ENCODE measurements at places on chromosomes 6 and 20.

DNA sequence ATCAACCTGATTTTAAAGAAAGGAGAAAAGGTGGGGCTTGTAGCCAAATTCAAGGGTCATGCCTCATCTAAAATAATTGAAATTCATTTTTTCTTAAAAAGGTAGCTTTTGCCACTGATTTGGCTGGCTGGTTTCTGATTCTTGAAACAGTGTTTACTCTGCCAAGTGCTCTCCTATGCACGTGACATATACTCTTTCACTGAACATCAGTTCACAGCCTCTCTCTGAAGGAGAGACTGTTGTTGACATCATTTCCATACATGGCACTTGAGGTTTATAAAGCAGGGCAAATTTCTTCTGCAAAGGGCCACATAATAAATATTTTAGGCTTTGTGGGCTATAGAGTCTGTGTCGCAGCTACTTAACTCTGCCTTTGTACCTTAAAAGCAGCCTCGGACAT lies 40.4 kb upstream of the DOK5 start:
- no peak for DNase-seq

DNA sequence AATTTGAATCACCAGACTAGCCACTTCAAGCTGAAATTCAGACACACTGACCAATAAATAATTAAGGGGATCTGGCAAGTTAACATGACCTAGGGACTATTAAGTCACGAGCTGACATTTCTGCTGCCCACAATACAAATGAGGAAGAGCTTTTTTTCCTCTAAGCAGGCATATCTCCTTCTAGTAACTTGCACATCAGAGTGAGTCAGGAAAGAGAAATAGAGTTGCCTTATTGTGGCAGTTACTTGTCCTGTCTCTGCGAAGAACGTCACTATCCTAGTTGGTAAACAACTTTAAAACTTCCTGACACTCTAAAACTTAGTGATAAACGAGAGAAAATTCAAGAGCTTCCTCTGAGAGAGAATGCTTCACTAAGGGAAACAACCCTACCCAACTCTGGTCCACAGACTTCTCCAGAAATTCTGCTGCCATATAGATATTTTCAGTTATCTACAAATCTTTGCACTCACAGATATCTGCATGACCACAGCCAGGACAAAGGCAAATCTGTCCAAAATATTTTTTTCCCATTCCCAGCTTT lies 4.2 kb downstream of the PLA2G7 start:
- DNase-seq: no peak

DNA sequence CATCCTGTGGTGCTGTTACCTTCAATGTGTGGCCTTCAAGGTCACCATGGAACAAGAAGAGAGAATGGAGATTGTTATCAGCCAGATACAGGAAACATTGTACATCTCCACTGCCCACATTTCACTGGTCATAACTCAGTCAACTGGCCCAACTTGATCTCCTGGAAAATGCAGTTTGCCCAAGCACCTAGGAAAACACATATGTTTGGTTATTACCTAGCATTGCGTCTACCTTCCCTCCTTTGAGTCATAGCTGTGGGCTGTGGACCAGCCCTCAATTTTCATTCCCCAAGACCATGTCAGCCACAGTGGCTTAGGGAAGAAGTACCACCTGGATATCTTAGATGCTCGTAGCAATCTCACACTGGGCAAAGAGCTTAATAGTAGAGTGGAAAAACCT lies 513.4 kb downstream of the KIF16B start:
- no peak for DNase-seq

DNA sequence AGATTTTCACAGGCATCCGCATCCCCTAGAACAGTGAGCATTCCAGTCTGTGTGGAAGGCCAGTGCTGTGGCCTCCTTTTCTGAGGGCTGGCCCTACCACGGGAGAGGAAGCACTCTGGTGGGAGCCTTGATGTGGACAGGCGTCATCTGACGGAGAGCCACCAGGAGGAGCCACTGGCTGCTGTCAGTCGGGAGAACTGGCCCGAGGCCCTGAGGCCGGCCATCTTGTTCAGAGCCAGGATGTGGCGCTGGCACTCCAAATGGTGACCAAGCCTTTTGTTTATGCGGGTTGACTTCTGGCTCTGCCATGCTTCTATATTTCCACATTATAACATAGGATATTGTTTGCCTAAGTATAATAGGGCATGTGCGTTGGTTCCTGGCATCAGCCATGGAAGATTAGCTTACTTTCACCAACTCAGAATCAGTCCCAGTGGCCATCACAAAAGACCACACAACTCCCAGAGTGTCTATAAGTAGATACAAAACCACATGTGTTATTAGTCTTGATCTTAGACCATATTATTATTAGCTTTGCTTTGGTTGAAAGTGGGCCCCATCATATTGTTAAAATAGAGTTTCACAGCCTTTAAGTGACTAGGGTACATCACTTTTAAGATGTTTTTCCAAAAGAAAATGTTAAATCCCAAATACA lies 273.9 kb upstream of the TAB2 start:
- no peak for DNase-seq

GRCh38 chr6:25882051-25882496 lies 8.0 kb upstream of the SLC17A3 start:
- peak; percentile 4 for DNase-seq

- no peak for DNase-seq
Observed at GRCh38 chr6:7821426-7821825, 89.2 kb downstream of the TXNDC5 start.

DNA sequence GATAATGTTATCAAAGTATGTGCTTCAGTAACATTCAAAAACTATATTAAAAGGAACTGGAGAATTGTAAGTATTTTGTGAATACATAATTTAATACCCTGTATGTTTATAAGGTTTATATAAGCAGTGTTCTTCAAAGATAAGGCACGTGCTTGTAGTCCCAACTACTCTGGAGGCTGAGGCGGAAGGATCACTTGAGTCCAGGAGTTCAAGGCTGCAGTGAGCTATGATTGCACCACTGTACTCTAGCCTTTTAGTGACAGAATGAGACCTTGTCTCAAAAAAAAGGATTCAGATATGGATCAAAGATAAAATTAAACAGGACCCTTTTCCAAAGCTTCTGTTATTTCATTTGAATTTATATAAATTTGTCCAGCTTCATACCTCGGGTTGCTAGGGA lies 17.2 kb downstream of the CSE1L start:
- no peak for DNase-seq

DNA sequence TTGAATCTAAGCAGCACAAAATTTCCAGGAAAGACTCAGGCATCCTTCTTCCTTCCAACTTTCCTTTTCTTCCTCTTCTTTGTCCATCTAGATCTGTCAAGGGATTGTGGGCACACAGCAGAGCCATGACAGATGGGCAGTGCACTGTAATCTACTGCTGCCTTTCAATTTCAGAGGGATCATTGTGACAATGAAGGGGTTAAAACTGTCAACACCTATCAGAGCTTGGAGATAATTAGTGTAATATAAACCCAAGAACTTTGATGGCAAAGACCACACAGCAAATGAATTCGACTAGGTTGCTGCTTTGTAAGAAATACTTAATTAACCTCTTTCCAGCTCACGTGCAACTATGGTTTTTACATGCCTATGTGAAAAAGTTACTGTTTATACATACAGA lies 55.0 kb downstream of the SAMD5 start:
- no peak for DNase-seq

DNA sequence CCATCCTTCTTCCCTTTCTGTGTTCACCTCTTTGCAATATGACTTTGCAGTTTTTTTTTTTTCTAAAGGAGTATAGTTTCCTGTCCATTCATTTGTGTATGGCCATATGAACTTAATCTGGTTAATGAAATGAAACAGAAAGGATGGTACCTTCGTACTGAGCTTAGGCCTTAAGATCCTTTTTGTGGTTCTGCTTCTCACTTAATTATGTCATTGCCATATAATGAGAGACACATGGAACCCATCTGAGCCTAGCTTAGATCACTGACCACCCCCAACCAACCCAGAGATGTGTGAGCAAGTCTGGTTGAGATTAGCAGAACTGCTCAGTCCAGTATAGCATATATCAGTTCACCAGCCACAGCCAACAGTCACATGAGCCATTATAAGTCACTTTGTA lies 1179.6 kb downstream of the HACE1 start:
- DNase-seq: no peak

GRCh38 chr6:56528412-56528841 lies 114.3 kb downstream of the DST start:
- DNase-seq: no peak

- DNase-seq: no peak
Observed at GRCh38 chr6:141988954-141989705, 143.6 kb upstream of the GJE1 start.

DNA sequence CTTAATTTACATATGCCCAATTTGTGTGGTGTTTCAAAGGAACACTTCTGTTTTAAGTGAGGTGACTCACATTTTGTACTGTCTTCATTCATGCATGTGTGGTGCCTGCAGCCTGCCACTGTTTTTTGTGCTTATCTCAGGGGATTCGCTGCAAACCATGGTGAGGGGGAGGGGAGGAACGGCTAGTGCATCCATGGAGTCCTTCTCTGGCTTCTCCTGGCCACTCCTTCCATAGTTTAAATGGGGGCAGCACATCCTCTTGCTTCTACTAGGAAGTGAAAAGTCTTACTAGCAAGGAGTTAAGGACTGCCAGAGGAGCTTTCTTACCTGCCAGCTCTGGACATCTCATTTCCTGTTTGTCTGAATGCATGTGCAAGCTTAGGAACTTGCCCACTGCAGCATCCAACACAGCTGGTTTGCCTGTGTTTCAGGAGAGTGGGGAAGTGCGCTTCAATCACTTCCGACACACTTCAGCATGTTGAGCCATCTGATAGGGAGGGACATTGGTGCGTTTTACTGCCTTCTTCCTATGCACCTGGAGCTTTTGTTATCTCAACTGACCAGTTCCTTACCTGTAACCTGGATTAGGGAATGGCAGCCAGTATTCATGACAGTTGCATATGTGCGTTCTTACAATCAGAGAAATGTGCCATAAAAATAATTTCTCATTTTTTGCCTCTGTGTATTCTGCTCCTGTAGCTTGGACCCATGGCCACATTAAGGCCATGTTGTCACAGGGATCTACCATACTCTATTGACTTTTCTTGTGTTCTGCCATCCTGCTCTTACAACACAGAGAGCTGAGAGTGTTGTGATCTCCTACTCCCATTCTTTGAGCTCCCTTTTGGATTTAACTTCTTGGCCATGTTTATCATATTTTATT lies 211.3 kb downstream of the ARID1B start:
- no peak for DNase-seq

DNA sequence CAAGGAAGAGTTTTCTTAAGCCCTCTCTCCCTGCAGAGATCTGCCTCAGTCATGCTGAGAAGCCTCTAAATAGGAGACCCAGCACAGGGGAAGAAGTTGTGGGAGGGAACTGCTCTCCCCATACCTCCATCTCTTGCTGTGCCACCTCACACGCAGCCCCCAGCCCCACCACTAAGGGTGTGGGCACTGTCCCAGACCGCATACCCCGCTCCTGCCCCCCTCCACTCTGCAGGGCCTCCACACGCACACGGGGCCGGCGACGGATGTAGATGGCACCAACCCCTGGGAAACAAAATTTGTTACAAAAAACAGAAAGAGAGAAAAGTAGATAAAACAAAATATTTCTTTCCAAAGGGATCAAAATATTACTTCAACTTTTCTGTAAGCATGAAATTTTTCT lies 10.2 kb upstream of the CPNE1 start:
- no peak for DNase-seq

GRCh38 chr6:152380351-152380767 lies 256.8 kb downstream of the SYNE1 start:
- no peak for DNase-seq

DNA sequence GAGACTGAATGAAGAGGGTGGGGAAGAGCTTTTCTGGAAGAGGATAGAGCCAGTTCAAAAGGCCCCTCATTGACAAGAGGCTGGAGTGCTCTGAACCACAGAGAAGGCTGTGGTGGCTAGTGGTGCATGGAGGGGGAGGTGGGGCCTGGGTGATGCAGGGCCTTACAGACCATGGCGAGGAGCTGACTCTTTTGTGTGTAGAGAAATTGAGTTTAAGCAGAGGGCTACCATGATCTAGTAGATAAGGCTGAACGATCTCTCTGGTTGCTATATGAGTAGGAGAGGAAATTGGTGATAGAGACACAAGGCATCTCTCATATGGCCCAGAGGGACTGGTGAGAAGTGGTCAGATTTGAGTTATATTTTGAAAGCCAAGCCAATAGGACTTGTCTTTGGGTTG lies 137.6 kb downstream of the UST start:
- DNase-seq: no peak

GRCh38 chr6:112330071-112330878 lies 16.9 kb upstream of the RFPL4B start:
- no peak for DNase-seq

GRCh38 chr6:141056945-141057625 lies 1075.6 kb upstream of the GJE1 start:
- DNase-seq: no peak

DNA sequence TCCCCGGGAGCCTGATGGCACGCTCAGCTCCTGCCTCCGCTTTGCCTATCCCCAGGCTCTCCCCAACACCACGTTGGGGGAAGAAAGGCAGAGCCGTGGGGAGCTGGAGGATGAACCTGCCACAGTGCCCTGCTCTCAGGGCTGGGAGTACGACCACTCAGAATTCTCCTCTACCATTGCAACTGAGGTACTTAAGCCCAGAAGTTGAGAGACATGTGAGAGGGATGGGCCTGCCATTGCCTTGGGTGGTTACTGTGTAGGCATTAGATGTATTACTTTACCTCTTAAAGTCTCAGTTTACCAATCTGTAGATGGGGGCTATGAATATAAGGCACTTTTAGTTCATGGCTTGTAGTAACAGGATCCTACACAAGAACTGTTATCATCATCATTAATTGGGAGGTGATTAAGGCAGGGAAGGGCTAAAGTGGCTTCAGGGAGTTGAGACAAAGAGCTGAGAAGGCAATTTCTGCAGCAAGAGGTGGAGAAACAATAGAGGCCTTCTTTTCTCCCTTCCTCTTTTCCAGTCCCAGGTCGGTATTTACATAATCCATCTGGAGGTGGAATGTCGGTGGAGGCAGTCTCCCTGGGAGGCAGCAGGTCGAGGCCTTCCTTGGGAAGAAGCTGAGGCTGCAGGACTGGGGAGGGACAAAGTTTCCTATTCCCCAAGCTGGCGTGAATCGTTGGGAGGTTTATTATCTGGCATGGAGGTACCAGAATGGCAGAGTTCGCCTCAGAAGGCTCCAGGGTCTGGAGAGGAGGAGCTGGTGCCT lies 691 bp downstream of the SLC22A7 start:
- no peak for DNase-seq

- DNase-seq: no peak
Observed at GRCh38 chr6:140857739-140858380, 1274.9 kb upstream of the GJE1 start.

DNA sequence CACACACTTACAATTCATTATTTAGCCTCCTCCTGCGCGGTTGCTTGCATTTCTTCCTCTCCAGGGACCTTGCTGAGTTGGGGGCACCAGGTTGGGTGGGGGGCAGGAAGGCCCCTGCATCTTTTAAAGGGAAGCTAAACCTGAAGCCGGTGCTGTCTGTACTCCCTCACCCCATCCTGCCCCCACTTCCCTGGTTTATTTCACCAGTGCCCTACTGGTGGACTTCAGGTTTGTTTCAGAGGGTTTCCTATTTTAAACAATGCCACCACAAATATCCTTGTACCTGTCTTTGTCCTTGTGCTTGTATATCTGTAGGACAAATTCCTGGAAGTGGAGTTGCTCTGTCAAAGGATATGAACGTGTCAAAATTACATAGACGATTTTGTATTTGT lies 21.0 kb downstream of the PTK7 start:
- DNase-seq: no peak

GRCh38 chr6:158536891-158537798 lies 22.7 kb upstream of the TMEM181 start:
- DNase-seq: no peak

- DNase-seq: no peak
Observed at GRCh38 chr20:5928836-5929715, 21.3 kb downstream of the TRMT6 start.

Data from stimulated activated CD8-positive, alpha-beta memory T cell treated with anti-CD3 and anti-CD28 coated beads, Interleukin-15, amount 100 ng/mL, for 4 hours (primary cell).